ENCODE measurements at places on chromosomes 2 and 18. TPM values are rescaled to one million over a fixed set of nuclear protein-coding genes. Genes with fewer than 3 reads are reported as not detected.

- DNase-seq = no peak
Measured at GRCh38 chr2:136929531-136929930, 164.2 kb downstream of the THSD7B start.

DNA sequence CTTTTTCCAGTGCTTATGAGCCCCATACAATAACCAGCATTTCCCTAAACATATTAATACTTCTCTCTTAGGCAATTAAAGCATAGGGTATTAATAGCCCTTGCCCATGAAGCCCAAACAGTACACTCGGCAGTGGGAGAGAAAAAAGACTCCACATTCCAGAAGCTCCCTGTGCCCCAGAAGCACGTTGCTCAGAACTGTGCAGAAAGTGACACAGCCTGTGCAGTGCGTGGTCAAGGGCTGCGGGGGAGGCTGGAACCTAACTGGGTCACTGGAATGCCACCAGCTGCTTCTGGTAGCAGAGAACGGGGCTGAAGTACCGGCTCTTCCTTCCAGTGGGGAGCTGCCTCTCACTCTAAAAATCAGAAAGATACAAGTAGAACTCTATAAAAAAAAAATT is 32.7 kb downstream of the EIPR1 start:
- no peak for DNase-seq

DNA sequence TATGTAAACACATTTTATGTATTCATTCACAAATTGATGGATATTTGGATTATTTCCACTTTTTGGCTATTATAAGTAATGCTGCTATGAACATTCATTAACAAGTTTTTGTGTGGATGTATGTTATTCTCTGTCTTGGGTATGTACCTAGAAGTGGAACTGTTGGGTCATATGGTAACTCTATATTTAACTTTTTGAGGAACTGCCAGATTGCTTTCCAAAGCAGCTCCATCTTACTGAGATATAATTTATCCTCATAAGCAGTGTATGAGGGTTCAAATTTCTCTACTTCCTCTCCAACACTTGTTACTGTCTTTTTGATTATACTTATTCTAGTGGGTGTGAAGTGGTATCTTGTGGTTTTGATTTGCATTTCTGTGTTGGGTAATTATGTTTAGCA is 7.1 kb upstream of the EML6 start:
- no peak for DNase-seq

DNA sequence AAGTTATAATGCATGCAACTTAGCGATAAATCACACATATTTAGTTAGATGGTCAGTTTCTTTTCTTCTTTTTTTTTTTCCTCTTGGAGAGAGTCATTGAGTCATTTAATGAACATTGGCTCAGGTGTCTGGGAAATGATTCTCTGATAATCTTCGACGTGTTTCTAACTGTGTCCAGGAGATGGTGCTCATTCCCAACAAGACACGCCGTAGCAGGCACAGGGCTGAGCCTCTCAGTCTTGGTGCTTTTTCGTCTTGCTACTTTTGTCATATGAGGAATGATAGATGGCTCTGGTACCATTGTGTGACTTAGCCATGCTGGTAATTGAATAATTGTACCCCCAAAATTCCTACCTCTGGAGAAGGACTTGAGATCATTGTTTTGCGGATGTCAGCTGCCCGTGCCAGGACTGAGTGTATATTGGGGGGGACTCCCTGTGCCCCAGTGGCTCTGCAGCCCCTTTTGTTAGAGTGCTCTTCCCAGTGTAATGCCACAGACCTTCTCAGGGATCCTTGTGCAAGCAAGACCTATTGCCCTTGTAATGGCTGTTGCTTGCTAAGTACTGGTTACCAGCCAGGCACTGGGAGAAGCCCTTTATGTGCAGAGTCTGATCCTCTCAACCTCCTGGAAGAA is 107.6 kb upstream of the CYRIA start:
- DNase-seq = peak; percentile 75

GRCh38 chr2:160328811-160329527 is 128.9 kb upstream of the ITGB6 start:
- DNase-seq = peak; percentile 32

DNA sequence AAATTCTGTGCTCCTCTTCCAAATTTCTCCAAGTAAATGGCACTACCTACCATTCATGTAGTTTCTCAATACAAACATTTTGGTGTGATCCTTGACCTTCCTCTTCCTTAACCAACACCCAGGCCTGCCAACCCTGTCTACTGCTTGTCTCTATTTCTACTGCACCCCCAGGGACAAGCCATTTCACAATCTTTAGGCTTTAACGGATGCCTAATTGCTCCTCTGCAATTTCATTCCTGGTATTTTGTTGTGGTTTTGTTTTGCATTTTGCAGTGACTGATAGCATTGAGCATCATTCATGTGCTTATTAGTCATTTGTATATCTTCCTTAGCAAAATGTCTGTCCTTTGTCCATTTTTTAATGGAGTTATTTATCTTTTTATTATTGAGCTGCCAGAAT is 10.0 kb downstream of the FAP start:
- no peak for DNase-seq

- no peak for DNase-seq
Measured at GRCh38 chr2:96931466-96931865, 54.9 kb downstream of the FAM178B start.

- peak; percentile 19 for DNase-seq
Measured at GRCh38 chr2:240965905-240966456, 32.4 kb upstream of the SNED1 start.

CCDC85A gene
- 3.8 TPM for total RNA-seq

DLX2 gene
- total RNA-seq = not detected

GRCh38 chr2:215811003-215811402 is 202.3 kb downstream of the MREG start:
- no peak for DNase-seq

PTPRN gene
- 9.8 TPM for total RNA-seq

DNA sequence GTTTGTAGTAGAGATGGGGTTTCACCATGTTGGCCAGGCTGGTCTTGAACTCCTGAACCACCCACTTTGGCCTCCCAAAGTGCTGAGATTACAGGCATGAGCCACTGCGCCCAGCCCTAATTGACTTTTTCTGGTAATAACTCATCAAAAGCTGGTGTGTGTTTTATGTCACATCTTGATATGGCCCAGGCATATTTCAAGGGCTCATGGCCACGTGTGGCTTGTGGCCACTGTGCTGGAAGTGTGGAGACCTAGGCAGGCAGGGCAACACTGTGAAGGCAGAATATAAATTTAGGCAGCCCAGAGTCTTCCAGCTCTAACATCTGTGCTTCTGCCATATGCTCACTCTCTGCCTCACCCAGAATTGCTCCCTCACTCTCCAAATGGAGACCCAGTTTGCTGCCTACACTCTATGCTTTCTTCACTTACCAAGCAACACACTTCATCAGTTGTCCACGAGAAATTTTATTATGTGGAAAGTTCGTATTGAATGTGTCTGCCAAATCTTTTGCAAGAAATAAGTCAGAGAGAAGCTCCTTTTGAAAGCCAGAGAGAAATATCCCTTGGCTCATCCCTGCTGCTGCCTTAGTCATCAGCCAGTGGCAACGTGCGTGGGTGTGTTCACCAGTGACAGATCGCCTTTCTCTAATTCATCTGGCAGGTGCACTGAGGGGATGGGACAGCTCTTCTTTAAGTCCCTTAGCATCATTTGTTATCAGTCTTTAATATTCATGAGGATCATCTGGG is 129.4 kb upstream of the CXCR4 start:
- no peak for DNase-seq

GRCh38 chr18:55886886-55887285 is 298.9 kb upstream of the TCF4 start:
- DNase-seq = no peak

GRCh38 chr18:21054252-21054821 is 57.3 kb downstream of the ROCK1 start:
- no peak for DNase-seq

XDH gene
- 40.8 TPM for total RNA-seq

GRCh38 chr2:215787565-215788178 is 225.7 kb downstream of the MREG start:
- DNase-seq = no peak

LRRC30 gene
- not detected for total RNA-seq

DNA sequence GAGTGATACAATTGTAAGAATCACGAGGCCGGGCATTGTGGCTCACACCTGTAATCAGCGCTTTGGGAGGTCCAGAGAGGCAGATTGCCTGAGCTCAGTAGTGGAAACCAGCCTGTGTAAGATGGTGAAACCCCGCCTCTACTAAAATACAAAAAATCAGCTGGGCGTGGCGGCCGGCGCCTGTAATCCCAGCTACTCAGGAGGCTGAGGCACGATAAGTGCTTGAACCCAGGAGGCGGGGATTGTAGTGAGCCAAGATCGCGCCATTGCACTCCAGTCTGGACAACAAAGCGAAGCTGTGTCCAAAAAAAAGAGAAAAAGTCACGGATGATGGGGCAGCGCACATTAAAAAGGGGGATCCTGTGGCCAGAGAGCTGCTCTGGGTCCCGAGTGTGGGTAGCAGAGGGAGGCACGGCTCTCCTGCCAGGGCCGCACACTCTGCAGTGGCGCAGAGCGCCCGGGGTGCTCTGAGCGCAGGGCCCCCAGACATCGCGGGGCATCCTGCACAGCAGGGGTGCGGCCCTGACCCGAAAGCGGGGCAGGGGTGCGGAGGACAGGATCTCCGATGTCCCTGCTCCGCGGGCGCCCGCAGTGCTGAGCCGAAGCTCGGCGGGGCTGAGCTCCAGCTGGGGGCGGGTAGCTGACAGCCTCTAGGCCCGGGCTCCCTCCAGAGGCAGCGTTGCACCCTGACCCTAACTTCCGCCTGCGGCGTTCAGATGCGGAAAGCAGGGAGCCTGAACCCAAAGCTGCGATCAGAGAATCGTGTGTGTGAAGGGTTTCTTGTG is 30.4 kb upstream of the RAB6D start:
- no peak for DNase-seq

All from stomach (tissue), 19 donors.